Fibroblast of skin of right quadriceps (primary cell): ENCODE measurements at places on chromosomes 4 and X.

DNA sequence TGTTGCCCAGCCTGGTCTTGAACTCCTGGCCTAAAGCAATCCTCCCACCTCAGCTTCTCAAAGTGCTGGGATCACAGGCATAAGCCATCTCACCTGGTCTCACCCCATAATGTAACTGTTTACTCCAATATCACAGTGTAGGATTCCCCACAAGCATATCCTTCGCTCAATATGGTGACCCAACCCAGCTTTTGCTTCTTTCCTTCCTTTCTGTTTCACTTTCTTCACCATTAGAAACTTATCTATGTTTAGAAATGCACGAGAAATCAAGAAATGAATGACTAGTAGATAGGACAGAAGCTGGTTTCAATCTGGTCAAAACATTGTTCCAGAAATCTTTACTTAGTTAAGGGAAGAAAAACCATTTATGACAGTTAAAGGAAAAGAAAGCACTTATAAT, 18.9 kb downstream of the TSPAN5 start:
- DNase-seq: no peak

- DNase-seq: peak; percentile 99
These were observed 305.7 kb upstream of the SLIT2 start for GRCh38 chr4:19945979-19946380.

GRCh38 chr4:40458683-40459082, 123.5 kb downstream of the CHRNA9 start:
- DNase-seq: no peak

- no peak for DNase-seq
These were observed 273.4 kb upstream of the GRIA3 start for GRCh38 chrX:122910697-122911096.

- no peak for DNase-seq
These were observed 51.1 kb upstream of the TMEM33 start for GRCh38 chr4:41883988-41884734.

GRCh38 chr4:52071791-52072546, 20.9 kb downstream of the SPATA18 start:
- DNase-seq: no peak

- DNase-seq: peak; percentile 17
These were observed 13.6 kb upstream of the MAGED4B start for GRCh38 chrX:52082578-52082977.

DNA sequence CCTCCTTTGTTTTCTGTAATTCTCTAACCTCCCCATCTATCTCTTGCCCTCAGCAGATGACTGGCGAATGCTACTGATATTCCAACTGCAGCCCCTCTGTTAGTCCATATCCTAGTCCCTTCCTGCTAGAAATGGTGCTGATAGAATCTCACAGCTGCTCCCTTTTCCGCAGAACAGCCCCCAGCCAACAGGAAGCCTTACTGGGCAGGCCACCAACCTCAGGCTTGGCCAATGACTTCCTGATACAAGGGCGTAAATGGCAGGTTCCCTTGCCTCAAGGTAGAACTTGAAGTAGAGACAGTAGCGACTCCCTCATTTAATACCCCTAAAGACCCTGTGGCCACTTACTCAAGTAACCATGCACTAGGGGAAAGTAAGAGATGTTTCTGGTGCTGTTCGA, 26.7 kb upstream of the SLC2A9 start:
- no peak for DNase-seq

DNA sequence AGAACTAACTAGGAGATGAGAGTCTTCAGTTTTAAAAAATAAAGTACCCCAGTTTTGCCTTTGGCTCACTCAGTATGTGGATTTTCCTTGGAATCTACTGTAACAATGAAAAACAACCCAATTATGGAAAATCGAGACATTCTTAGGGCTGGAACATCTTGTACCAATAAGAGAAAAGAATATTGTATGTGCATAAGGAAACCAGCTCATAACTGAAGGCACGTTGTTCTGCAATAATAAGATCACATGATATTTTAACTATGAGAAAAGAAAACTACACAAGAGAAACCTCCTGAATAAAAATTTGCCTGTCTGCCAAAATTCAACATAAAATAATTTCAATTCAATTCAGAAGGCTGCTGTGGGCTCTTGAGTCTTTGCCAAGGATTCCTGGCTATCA, 261.8 kb upstream of the EDNRA start:
- DNase-seq: no peak

DNA sequence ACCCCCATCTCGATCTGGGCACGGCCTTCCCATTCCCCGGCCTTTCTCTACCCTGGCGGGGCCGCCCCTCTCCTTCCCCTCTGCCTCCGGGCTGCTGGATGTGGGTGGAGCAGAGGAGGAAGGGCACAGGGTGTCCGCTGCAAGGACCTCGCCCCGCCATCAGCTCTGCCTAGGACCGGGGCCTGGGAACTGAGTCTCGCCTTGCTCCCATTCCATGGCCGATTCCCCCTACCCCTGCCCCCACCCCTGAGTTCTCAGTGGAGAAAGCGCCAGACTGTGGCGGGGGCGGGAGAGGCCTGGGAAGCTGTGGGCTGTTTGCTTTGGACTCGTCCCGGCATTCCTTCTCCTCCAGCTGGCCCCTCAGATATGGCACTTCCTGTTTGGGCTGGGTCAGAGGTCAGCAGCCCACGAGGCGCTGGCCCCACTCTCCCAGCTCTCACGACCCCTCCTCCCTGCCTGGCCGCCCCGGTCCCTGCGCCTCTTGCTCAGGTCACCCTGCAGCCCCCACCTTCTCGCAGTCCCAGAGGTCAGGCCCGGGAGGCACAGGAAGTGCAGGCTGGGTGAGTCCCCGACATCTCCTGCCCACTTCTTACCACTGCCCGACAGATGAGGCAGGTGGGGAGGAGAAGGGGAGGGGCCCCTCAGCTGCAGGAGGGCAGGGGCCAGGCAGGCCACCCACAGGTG, 6.4 kb upstream of the BGN start:
- DNase-seq: peak; percentile 35

GRCh38 chrX:141278306-141278705, 36.0 kb upstream of the SPANXC start:
- DNase-seq: peak; percentile 9

DNA sequence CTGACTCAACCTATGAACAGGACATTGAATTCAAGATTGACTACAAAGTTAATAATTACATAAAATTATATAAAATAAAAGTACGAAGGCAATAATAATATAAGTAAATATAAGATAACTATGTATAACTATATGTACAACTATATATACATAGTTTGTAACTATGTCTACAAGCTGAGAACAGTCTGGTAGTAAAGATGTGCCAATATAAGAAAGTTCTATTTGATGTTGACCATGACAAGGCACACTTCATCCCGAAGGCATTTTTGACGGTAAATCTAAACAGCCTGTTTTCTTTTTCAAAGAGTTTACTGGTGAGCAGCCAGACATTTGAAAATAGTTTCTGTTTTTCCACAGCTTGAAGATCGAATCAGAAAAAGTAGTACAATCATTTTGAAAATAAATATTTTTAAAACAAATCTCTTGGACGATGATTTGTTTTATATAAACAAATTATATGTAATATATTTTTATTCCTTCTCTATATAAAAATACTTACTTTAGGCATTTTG, 112.9 kb downstream of the CEP44 start:
- DNase-seq: no peak

DNA sequence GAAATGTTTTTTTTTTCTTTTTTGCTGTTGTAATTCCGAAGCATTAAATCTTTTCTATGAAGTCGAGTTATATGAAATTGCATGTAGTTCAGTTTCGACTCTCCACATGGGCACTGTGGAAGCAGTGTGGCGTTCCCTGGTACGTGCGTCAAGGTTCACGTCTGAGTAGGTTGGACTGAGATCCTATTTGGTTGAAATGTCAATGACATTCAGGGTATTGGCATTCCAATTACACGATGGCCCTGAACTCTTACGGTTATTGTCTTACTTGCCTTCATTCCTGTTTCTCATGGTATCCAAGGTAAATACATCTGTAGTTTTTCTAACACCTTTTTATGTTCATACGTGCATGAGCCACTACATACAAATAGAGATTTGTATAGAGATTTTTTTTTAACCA, 128.8 kb downstream of the SORBS2 start:
- DNase-seq: no peak

DNA sequence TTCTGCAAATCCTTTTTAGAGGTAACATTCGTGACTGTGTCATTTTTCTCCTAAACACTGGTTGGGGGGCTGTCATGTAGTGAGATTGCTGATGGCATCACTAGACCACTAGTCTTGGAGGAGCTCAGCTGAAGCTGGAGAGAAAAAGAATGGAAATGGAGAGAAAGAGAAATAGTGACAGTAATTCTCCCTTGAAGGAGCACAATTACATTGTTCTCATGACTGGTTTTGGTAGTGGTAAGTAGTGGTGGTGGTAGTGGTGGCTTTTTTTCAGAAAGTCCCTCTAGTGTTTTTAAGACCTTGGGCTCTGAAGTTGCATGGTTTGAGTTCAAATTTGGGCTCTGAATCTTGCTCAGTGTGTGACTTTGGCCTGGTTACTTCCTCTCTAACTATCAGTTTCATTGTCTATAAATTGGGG, 99.8 kb downstream of the LARP7 start:
- DNase-seq: no peak

DNA sequence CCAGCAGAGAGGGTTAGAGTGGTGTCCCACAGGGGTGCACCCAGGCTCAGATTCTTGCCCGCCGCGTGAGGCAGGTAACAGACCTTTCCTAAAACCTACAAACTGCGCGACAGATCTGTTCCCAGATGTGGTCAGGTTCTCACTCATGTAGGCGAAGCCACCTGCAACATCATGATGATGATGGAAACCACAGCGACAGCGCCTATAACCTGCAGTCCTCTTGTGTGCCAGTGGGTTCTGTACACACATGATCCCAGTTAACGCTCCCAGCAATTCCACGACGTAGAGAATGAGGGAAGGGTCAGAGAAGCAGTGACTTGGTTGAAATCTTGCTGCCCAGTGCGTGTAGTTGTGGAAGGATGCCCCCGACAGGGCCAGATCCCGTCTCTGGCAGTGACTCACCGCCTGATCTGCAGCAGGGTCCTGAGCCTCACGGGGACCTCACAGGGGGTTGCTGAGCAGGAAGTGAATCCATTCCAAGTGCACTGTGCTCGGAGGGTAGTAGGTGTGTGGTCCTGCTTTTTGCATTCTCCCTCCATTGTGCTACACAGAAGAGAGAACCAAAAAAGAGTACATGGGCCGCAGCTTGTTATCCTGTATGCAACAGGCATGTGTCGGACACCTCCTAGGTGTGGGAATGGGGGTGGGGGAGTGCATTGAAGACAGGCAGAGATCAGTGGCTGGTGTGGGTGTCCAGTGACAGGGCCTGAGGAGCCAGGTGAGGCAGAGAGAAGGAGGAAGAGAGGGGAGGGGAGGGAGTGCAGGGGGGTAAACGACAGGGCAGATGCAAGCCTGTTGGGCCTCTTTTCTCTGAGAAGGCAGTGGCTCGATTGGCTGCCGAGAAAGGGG, 66.6 kb downstream of the MTMR1 start:
- no peak for DNase-seq

- DNase-seq: no peak
These were observed 11.3 kb upstream of the AREG start for GRCh38 chr4:74433541-74434172.

GRCh38 chrX:153992180-153992579, 19.6 kb downstream of the TMEM187 start:
- DNase-seq: no peak

DNA sequence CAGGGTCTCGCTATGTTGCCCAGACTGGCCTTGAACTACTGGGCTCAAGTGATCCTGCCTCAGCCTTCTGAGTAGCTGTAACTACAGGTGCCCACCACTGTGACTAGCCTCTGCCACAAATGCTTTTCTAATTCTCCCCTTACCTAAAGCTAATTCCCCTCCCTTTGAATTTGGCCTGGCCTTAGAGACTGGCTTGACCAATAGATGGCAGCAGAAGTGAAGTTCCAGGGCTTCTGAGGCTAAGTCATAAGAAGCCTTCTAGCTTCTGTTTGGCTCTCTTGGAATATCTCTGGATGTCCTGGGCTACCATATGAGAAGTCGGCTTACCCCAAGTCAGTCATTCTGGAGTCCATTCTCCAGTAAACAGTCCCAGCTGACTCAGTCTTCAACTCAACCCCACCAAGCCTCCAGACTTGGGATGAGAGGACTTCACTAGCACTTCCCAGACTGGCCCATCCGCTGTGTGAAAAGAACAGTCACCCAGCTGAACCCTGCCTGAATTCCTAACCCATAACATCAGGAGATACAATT, 61.0 kb downstream of the HPRT1 start:
- DNase-seq: peak; percentile 66

GRCh38 chrX:154791939-154792338, 13.3 kb downstream of the MPP1 start:
- no peak for DNase-seq
